ENCODE measurements at places on chromosomes 3 and 15.

DNA sequence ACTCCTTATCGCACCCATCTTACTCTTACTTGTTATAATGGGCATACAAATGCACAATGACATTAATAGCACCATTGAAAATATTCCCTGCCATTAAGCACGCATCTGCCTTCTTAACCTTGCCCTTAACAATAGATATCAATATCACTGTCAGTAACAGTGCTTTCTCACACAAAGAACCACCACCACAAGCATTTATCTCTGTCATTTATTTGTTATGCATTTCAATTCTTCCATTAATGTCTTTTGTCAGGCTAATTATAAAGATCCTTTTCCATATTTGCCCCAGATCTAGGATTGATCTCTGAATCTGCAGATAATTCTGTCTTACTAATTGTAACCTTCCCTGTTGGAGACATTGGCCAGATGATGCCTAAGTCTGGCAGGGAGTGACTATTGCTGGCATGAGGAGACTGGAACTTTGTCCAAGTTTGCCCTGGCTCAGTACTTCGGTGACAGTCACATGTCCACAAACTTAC is 419.6 kb upstream of the TGFBR2 start:
- no peak for DNase-seq

GRCh38 chr15:40660686-40661085 is 34.3 kb upstream of the RAD51 start:
- DNase-seq: no peak

- DNase-seq: no peak
Observed at GRCh38 chr3:117589454-117589853, 879.9 kb downstream of the TUSC7 start.

DNA sequence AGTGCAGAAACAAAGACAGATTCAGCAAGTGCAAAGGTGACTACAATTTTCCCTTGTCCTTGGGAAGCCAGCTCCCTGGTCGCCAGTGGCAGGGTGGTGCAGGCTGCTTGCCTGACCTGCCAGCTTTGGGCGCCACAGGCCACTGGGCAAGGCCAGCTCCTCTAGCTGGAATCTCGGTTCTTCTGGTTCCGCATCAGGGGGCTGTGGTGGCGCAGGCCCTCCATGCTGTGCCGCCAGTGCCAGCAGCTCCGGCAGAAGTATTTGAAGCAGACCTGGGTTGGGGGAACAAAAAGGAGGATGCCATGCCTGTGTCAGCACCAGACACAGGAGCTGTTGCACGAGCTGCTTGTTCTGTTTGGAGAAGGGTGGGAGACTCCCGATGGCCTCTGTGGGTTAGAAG is 4.2 kb upstream of the RPS17 start:
- no peak for DNase-seq

GRCh38 chr3:105806359-105806758 is 62.5 kb downstream of the CBLB start:
- peak; percentile 92 for DNase-seq

- no peak for DNase-seq
Observed at GRCh38 chr15:78205856-78206255, 28.5 kb downstream of the ACSBG1 start.

GRCh38 chr3:138461246-138461645 is 26.8 kb downstream of the ESYT3 start:
- no peak for DNase-seq

GRCh38 chr3:55162031-55162795 is 234.4 kb upstream of the LRTM1 start:
- no peak for DNase-seq

GRCh38 chr3:181210275-181210674 is 220.7 kb upstream of the DNAJC19 start:
- DNase-seq: no peak

DNA sequence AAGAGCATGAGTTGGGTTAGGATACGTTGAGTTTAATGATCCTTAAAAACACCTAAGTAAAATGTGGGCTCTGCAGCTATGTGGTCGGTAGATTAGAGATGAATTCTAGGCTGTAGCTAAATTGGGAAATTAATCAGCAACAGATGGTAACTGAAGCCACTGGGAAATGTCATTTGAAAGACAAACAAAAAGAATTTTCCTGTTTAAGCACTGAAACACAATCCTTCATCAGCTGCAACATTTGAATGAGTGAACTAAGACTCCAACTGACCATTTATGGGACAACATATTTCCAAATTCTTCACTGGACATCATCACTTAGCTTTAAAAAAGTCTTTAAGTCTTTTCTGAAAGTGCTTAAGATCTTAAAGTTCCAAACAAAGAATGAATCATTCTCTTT is 226.9 kb downstream of the ZNF385D start:
- DNase-seq: no peak

GRCh38 chr15:84752700-84753099 is 4.3 kb downstream of the ZNF592 start:
- no peak for DNase-seq

DNA sequence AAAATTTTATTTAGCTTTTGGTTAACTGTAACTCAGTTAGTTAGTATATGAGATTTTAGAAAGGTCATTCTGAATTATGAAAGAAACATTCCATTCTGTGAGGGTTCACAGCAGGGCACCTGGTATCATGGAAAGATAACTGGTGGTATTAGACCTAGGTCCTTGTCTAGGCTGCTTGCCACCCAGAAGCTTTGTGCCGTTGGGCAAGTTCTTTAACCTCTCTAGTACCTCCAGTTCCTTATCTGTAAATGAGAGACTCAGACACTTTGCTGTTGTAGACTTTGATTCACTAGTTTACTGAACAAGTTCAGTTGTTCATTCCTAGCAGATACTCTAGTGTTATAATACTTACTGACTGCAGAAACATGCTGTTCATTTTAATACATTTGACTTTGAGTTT is 25.4 kb downstream of the PDCD6IP start:
- no peak for DNase-seq

GRCh38 chr3:112629425-112629824 is 11.5 kb downstream of the CCDC80 start:
- peak; percentile 8 for DNase-seq

DNA sequence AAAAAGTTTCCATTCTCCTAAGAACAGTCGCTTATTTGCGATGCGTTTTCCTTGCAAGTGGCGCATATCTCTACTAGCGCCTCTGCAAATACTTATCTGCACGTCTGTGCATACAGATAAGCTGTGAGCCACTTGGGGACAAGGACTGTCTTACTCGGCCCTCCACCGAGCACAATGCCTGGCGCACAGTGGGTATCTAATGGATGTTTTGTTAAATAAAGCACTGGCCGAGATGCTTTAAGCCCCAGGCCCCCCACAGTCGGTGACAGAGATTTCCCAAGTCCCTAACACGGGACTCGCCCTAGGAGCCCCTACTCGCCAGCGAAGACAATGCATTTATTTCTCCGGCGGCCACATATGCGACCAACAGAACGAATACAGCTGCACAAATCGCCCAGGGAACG is 503 bp downstream of the HLTF start:
- peak; percentile 16 for DNase-seq

GRCh38 chr3:38662544-38662943 is 13.1 kb upstream of the SCN5A start:
- DNase-seq: no peak

DNA sequence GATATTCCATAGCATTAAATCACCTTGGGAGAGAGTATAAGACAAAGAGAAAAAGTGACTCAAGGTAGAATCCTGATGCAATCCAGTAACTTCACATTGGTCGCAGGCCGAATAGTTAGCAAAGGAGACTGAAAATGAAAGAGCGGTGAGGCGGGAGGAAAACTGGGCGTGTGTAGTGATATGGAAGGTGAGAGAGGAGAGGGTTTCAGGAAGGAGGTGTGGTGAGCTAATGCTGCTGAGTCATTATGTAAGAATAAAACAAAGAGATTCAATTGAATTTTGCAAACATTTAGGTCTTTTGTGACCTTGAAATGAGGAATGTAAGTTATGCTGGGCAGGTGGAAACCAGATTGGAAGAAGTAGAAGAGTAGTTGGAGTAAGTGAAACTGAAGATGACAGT is 235.3 kb downstream of the C3orf38 start:
- no peak for DNase-seq

DNA sequence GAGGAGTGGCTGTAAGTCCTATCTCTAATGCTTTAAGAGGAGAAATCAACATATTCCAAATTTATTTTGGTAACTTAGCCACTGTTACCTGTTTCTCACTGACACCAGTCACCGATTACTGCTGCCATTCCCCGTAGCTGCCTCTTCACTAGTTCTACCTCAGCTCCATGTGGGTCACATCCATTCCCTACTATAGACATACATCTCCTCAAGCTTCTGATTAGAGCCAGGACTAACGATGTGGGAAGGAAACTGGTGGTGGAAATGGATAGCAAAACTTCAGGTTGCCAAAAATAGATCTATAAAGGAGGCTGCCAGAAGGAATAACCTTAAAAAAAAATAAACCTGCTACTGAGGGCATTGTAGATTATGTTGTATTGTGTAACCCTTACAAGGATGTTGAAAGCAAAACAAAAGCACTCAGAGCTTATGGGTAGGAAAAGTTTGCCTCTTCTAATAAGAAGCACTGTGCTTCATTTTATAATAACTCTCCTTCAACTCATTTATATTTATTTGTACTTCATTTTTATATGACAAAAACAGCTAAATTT is 56.0 kb downstream of the KAT2B start:
- no peak for DNase-seq

- DNase-seq: no peak
Observed at GRCh38 chr3:188287762-188288505, 134.0 kb downstream of the LPP start.

- no peak for DNase-seq
Observed at GRCh38 chr3:195201295-195201694, 69.7 kb downstream of the XXYLT1 start.

GRCh38 chr3:197234947-197235914 is 63.2 kb downstream of the DLG1 start:
- no peak for DNase-seq

DNA sequence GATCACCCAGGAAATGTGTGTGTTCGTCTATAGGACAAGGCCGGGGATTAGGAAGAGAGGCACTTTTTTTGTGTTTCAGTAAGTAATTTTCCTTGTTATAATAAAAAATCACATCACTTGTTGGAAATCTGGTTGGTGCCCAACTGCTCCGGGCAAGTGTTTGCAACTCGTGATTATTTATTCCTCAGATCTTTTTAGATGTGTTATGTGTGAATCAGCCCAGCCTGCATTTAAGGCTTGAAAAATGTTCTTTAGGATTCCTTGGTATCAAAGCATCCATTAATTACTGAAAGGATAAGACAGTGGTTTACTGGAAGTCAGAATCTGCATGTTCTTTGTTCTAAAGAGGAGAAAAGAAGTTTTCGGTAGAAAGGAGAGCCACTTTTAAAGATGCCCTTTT is 345.6 kb downstream of the FEZF2 start:
- no peak for DNase-seq

DNA sequence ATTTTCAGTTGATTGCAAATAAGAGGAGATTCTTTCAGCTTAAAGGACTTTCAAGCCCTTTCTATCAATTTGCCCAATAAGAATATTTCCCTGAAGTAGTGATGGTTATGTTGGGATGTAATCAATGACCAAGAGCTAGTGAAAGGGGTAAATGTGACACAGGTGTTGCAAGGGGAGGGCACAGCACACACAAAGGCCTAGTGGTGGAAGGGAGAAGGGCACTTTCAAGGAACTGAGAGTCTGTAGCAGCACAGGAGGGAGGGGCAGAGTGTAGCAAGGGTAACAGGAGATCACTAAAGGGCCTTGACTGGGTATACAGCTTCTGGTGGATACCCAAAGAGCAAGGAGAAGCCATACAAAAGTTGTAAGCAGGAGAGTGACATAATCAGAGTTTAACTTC is 217.8 kb upstream of the ARHGEF26 start:
- no peak for DNase-seq

DNA sequence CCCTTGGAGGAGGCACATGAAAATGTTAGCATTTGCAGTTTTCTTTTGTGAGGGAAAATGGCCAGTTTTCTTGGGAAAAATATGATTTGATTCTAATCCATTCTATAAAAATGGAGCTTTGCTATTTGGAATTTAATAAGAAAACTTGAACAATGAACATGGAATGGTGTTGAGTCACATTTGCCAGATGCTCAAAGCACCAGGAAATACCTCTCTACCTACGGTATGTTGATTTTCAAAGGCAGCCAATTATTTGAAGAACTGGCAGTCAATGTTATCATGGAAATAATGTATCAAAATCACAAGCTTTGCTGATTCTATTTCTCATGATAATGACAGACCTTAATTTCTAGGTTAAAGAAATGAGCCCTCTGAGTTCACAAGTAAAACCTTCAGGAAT is 14.9 kb downstream of the NME9 start:
- no peak for DNase-seq

GRCh38 chr15:41878355-41878699 is 15.5 kb downstream of the SPTBN5 start:
- no peak for DNase-seq

DNA sequence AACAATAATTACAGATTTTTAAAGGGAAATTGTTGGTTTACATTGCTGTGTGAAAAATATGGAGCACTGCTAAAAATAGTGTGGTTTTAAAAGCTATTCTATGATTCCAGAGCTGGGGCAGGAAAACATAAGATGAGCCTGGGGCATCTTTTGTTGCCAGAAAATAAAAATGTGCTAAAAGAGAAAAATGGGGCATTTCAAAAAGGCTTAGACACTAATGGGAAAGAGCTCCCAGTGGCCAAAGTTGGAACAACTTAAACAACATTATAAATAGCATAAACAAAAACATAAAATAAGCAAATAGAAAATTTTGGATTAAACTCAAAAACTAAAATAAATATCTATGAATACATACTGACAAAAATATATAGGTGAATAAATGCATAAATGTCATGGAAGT is 478.9 kb downstream of the NLGN1 start:
- no peak for DNase-seq

GRCh38 chr3:180267202-180267843 is 230.6 kb upstream of the PEX5L start:
- peak; percentile 13 for DNase-seq

- DNase-seq: no peak
Observed at GRCh38 chr3:57644740-57645139, 47.6 kb upstream of the ARF4 start.

DNA sequence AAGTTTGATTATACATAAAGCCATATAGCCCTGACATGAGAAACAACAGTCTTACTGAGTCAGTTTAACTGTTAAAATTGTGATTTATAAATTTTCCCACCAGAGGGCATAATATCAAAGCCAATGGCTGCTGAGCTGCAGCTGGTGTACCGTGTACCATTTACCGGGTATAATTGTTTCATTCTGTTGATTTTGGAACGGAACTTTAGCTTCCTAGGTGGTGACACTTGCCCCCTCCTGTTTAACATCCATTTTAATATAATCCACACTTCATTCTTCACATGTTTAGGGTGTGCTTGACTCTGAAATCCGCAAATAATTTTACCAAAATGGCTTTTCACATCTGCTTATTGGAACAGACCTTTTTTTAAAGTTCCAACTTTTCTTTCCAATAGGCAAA is 72.8 kb downstream of the SLC9A9 start:
- DNase-seq: peak; percentile 61
